ENCODE measurements at places on chromosomes 12 and 14.

- no peak for DNase-seq
Measured at GRCh38 chr12:90060031-90060430, 351.4 kb upstream of the ATP2B1 start.

DNA sequence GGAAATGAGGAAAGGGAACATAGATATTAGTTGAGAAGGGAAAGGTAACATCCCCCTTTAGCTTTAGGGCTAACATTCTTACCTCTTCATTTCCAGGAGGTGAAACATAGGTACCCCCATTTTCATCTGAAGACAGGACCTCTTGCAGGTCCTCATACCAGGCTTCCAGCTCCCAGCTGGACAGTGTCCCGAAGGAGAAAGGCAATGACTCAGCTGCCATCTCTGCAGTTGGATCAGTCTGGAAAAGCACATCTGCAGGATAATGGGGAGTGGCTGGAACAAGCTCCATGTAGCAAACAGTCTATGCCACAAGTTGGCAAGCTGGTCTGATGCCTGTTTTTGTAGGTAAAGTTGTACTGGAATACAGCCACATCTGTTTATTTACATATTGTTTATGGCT, 3.1 kb downstream of the DDIT3 start:
- no peak for DNase-seq

- DNase-seq: no peak
Measured at GRCh38 chr12:125418902-125419564, 353.8 kb downstream of the AACS start.

DNA sequence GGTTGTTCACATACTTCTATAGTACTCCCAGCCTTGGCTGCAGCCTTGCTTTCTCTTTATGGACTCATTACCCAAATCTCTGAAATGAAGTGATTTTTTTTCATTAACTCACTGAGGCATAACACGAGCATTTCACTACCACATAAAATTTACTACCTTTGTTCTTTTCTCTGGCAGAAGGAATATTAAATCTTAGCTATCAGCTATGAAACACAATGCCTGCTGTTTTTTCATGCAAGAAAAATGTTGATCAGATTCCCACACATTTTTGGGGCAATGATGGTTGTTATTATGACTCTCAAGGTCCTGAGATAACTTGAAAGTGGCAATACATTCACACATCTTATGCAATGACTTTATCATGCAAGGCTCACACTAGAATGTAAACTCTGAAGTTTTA, 225.3 kb upstream of the ATP2B1 start:
- DNase-seq: no peak

- DNase-seq: no peak
Measured at GRCh38 chr12:118358612-118359540, 13.8 kb downstream of the TAOK3 start.

DNA sequence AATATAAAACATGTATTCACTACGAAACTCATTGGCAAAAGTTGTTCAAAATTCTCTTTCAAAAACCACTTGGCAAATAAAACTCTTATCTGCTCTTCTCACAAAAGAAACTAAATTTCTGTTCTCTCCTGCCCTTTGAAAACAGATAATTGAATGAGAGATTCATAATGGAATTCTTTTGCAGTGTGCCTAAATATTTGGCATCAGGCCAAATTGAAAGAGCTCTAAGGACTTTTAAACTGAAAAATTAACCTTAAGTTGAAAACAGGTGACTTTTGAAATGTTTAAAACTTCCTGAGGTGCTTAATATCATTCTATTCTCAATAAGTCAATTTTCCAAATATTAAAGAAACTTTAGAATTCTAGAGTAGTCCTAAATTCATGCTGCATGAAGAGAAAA, 136.4 kb downstream of the FSCB start:
- DNase-seq: no peak

- no peak for DNase-seq
Measured at GRCh38 chr14:102982852-102983470, 60.5 kb downstream of the AMN start.

GRCh38 chr12:52496054-52496453, 3.0 kb upstream of the KRT6A start:
- DNase-seq: peak; percentile 16

- no peak for DNase-seq
Measured at GRCh38 chr12:93484315-93484981, 17.1 kb downstream of the MRPL42 start.

DNA sequence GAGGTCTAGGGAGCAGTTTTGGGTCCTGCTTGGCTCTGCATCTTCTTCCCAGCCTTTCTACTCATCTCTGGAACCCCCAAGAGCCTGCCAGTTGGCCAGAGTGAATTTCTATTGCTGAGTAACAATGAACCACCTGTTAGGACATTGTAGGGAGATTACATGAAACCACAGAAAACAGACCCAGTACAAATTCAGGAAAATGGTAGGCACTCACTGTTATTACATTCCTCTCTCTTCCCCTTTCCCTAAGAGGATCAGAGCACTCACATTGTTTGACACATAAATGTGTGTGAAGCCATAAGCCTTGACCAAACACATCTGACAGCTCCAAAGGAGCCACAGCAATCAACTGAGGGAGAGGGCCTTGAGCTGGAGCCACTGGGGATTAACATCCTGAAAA, 216.1 kb downstream of the TMEM132D start:
- no peak for DNase-seq

- no peak for DNase-seq
Measured at GRCh38 chr12:75086091-75087038, 123.3 kb downstream of the KCNC2 start.

- DNase-seq: no peak
Measured at GRCh38 chr12:27682534-27682933, 13.7 kb upstream of the REP15 start.

GRCh38 chr14:99116741-99117295, 155.2 kb downstream of the BCL11B start:
- no peak for DNase-seq

- no peak for DNase-seq
Measured at GRCh38 chr14:85223667-85224066, 306.3 kb upstream of the FLRT2 start.

GRCh38 chr12:124720004-124720680, 143.5 kb downstream of the SCARB1 start:
- peak; percentile 47 for DNase-seq

DNA sequence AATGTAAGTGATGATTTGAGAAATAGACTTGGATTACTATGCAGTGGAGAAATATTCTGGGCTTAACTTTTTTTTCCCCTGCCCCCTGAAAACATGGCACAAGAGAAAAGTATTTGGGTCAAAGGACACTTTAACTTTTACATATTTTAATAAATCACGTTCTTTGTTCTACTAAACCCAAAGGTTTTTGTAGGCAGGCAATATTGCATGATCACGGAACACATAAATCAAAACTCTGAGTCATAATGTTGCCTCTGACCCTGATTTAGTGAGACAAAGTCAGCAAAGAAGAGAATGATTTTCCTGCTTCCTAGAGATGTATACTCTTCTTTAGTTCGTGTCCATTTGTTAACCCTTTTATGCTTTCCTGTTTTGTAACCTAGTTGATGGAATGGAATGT, 38.0 kb downstream of the ABCD2 start:
- DNase-seq: no peak

- DNase-seq: no peak
Measured at GRCh38 chr14:23572836-23573235, 5.2 kb upstream of the AP1G2 start.

GRCh38 chr14:52693532-52693931, 1.8 kb downstream of the ERO1A start:
- no peak for DNase-seq

DNA sequence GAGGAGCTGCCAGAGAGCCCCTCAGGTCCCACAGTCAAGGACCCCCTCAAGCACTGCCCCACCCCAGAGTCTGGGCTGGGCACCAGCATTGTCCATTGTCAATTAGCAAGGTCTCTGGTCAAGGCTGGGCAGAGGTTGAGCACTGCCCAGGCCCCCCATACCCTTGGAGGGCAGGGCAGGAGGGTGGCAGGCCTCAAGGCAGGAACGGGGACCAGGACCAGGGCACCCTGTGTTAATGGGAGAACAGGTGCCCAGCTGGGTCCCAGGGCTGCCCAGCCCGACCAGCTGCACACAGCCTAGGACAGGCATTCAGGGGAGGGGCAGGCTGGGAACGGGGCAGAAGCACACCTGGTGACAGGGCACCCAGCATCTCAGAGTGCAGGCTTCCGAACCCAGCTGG, 18.4 kb downstream of the SIVA1 start:
- DNase-seq: no peak

- DNase-seq: no peak
Measured at GRCh38 chr12:64760808-64761573, 1.8 kb upstream of the GNS start.

- DNase-seq: no peak
Measured at GRCh38 chr14:105817971-105818711, 291.8 kb downstream of the TMEM121 start.

GRCh38 chr12:89645434-89645833, 63.2 kb downstream of the ATP2B1 start:
- DNase-seq: no peak

GRCh38 chr14:34069854-34070582, 119.1 kb upstream of the EGLN3 start:
- DNase-seq: no peak

DNA sequence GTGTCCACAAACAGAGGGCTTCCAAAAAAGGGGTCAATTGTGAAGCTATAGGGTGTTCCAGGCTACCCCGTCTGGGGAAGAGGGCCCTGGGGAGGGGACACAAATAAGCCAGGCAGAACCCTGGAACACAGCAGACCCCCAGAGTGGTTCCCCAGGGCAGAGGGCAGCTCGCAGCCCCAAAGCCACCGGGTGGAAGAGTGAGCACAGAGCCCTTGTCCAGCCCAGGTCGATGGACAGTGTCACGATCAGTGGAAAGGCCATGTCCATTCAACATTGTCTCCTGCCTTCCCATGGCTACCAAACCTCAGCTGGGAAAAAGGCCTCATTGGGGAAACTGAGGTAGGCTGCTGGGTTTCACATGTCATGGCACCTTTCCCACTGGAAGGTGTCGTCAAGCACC, 131.4 kb downstream of the DICER1 start:
- DNase-seq: no peak

GRCh38 chr14:67385618-67386017, 25.5 kb downstream of the EIF2S1 start:
- DNase-seq: no peak
